ENCODE measurements at places on chromosomes 5 and 9.

GRCh38 chr5:167644619-167645018, 646.8 kb upstream of the WWC1 start:
- DNase-seq = no peak

GRCh38 chr5:14284392-14285148, 141.4 kb downstream of the TRIO start:
- no peak for DNase-seq

GRCh38 chr9:97237311-97237786, 70.1 kb upstream of the CCDC180 start:
- DNase-seq = no peak

DNA sequence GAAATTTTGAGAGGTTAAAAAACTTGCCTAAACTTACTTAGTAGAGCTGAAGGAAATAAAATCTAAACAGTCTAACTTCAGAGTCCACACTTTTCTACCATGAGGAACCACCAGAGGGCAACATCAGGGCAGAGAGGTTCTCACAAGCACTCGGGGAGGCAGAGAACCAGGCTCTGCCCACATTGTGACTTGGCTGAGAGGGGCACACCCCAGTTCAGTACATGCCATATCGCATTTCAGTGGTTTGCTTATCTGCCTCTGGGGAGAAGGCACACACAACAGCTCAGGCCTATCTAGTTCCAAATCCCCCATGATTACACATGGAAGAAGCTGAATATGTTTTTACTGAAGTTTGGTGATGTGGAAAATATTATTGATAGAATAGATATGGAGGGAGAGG, 49.2 kb downstream of the EQTN start:
- DNase-seq = no peak

GRCh38 chr5:157616785-157617184, 35.5 kb downstream of the SOX30 start:
- no peak for DNase-seq

All from ovary (tissue), 10 donors.